ENCODE measurements at places on chromosomes 11 and 22.
A peak's percentile ranks its signal among the peaks of the same experiment; 100 is the strongest.

GRCh38 chr11:46248289-46249102, 29.0 kb upstream of the CREB3L1 start:
- peak; percentile 93 for DNase-seq

GRCh38 chr11:7281809-7282208, 30.1 kb downstream of the SYT9 start:
- DNase-seq = no peak

DNA sequence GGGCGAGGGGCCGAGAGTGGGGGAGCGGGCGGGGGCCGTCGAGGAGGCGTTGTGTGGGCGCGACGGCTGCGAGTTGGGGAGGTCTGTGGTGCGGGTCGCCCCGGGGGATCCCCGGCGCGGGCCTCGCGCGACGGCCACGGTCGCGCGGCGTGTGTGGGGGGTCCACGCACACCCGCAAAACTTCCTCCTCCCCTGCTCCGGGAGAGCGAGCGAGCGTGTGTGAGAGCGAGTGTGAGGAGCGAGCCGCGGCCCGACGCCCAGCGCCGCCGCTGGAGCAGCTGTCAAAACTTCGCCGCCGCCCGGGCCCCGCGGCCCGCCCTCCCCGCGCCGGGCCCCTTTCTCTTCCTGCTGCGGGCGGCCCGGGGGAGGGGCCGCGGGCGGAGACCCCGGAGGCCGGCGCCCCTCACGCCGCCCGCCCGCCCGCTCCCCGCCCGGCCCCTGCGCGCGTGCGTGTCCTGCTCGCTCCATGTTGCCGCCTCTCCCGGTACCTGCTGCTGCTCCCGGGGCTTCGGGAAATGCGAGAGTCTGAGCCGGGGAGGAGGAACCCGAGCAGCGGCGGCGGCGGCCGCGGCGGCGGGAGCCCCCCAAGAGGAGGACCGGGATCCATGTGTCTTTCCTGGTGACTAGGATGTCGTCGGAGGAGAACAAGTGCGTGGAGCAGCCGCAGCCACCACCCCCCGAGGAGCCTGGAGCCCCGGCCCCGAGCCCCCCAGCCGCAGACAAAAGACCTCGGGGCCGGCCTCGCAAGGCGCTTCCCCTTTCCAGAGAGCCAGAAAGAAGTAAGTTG, 9.0 kb upstream of the CCT8L2 start:
- DNase-seq = no peak

DNA sequence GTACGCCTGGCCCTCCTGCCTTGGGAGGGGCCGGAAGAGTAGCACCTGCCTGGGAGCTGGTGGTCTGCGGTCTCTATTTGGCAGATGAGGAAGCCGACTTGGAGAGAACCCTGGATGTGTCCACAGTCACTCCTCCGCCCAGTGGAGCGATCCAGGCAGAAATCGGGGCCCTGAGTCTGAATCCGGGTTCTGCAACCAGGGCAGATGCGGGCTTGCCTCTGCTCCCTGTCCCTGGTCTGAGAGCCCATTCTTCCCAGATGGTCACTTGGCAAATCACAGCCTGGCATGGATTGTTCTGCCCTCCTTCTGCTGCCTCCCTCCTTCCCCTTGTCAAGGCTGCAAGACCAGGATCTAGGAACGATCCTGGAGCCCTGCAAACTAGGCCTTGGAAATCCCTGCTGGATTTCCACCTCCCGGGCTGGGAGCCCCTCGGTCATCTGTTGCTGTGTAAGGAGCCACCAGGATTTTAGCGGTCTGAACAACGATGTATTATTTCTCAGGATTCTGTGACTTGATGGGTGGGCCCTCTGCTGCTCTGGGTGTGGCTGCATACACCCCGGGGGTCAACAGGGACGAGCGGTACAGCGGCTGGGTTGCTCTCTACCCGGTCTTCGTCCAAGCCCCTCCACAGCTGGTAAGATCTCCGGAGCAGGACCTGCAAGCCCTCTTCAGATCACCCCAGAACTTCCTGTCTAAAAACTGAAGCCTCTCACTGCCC, 2.0 kb upstream of the ASCL2 start:
- DNase-seq = no peak

DNA sequence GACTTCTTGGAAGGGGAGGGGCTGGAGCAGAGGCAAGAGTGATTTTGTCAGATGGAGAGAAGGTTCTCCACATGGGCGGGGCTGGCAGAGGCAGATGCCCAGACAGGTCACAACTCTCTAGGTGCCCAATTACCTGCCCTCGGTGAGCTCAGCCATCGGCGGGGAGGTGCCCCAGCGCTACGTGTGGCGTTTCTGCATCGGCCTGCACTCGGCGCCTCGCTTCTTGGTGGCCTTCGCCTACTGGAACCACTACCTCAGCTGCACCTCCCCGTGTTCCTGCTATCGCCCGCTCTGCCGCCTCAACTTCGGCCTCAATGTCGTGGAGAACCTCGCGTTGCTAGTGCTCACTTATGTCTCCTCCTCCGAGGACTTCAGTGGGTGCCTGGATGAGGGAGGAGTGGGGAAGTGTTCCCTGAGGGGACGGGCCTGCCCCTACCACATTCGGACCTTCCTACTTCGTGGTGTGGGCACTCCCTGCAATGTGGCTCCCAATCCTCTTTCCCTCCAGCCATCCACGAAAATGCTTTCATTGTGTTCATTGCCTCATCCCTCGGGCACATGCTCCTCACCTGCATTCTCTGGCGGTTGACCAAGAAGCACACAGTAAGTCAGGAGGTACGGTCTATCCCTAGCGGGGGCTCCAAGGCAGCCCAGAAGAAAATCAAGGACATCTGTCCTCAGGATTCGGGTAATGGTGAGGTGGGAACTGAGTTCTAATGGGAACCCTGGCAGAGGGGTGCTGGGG, 15.6 kb downstream of the PGAP2 start:
- no peak for DNase-seq

DNA sequence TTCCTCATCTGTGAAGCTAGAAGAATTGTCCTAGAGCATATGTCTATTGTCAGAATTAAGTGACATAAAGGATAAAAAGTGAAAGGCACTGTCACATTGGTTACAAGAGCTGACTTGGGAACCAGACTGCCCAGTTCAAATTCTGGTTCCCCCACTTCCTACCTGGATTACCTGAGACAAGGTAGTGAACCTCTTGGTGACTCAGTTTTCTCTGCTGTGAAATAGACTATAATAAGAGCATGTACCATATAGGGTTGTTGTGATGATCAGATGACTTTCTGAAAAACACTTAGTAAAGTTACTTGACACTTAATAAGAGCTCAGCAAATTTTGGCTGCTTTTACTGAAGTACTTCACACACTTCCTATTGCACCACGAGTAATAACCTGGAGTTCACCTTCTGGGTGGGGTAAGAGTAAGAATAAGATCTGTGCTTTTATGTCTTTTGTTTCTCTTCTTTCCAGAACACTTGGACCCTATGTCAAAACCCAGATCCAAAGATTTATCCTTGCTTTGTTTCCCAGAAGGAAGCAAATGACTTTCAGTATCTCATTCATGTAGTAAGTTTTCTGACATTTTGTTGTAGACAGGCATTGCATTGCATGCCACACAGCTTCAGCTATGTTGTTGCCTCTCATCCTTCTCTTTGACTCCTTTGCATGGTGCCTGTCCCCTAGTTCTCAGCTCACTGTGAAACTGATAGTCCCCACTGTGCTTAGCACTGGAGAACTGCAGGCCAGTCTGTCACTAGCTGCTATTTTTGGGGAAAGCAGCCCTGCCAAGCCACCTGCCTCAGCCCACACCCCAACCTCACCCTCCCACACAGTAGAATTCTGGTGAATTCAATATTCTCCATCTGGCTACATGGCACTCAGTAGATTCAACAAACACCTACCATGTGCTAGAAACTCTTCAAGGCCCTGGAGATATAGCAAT, 121.8 kb upstream of the POU2AF2 start:
- no peak for DNase-seq

GRCh38 chr11:34309965-34310364, 47.8 kb downstream of the ABTB2 start:
- no peak for DNase-seq

All from NCI-H226 (cell line).